AG08395 (cell line): ENCODE measurements at places on chromosomes 2 and 18.

- DNase-seq = no peak
Measured at GRCh38 chr18:51523671-51524070, 326.2 kb upstream of the MEX3C start.

- DNase-seq = no peak
Measured at GRCh38 chr18:78482378-78482777, 497.2 kb upstream of the SALL3 start.

- DNase-seq = peak; percentile 6
Measured at GRCh38 chr2:170255971-170256370, 78.0 kb downstream of the MYO3B start.

DNA sequence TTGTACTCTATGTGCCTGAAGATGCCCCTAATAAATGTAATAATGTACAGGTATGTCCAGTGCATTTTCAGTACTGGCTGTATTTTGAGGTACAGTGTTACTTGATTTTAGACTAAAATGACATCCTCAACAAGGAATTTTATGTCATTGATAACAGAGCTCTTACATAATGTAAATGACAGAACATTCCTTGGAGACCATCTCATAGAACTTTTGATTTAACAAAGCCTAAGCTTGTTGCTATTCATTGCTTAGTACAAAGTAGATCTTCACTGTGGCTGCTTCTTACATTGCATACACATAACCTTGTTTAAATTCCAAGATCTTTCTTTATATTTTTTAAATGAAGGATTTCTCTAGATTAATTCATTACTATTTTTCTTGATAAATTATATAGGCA, 24.1 kb downstream of the DYNC1I2 start:
- DNase-seq = no peak

GRCh38 chr2:201402651-201403562, 45.8 kb upstream of the FLACC1 start:
- DNase-seq = peak; percentile 27

- DNase-seq = no peak
Measured at GRCh38 chr2:232519581-232520438, at the start of gene PRSS56. PRSS56 (plus strand) TSS chr2:232520388; CDS start chr2:232520599, 211 bp downstream.

- DNase-seq = no peak
Measured at GRCh38 chr2:226916669-226917068, 80.8 kb downstream of the RHBDD1 start.

GRCh38 chr2:238396663-238397062, 30.1 kb upstream of the ASB1 start:
- no peak for DNase-seq

GRCh38 chr2:103364177-103364576, 602.3 kb downstream of the TMEM182 start:
- no peak for DNase-seq

GRCh38 chr18:51053814-51054213, 23.8 kb downstream of the SMAD4 start:
- DNase-seq = no peak

DNA sequence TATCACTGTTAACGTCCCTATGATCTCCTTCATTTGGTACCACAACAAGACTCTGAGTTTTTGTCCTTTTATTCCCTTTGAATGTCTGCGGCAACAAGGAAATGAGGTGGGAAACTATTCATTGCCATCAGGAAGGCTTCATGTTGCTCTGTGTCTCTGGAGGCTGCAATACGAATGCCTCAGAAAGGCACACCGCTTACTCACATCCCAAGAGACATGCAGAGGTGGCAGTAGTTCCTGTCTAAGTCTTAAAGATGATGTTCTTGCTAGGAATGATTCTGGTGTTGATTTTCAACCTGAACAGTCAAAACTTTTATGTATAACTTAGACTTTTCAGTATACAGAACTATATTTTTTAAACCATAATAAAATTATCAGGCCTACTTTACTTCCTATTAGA, 24.0 kb downstream of the CNTNAP5 start:
- DNase-seq = no peak

GRCh38 chr18:59954755-59955156, 55.0 kb downstream of the PMAIP1 start:
- peak; percentile 37 for DNase-seq

DNA sequence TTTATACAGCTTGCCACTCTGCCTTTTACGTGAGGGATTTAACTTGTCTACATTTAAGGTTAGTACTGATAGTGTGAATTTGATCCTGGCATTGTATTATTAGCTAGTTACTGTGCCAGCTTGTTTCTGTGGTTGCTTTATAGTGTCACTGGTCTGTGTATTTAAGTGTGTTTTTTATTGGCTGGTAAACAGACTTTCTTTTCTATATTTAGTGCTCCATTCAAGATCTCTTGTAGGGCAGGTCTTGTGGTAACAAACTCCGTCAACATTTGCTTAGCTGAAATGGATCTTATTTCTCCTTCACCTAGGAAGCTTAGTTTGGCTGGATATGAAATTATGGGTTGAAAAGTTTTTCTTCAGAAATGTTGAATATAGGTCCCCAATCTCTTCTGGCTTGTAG, 1971.0 kb upstream of the LRRTM1 start:
- no peak for DNase-seq

DNA sequence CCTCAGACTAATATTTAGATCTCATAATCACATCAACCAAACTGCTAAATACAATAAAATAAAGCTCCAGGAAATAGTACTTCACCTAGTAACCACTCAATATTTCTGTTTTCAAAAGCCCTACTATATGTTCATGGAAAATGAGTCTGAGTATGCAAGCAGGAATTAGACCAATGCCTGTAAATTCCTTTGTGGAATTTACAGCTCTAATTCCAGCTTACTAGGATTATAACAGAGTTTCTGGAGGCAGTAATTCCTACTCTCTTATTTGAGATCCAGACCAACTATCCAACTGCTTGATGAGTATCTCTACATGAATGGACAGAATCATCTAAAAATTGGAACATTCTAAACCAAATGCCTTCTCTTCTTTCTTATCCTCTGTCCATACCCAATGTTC, 11.6 kb downstream of the CDKL4 start:
- DNase-seq = peak; percentile 6

DNA sequence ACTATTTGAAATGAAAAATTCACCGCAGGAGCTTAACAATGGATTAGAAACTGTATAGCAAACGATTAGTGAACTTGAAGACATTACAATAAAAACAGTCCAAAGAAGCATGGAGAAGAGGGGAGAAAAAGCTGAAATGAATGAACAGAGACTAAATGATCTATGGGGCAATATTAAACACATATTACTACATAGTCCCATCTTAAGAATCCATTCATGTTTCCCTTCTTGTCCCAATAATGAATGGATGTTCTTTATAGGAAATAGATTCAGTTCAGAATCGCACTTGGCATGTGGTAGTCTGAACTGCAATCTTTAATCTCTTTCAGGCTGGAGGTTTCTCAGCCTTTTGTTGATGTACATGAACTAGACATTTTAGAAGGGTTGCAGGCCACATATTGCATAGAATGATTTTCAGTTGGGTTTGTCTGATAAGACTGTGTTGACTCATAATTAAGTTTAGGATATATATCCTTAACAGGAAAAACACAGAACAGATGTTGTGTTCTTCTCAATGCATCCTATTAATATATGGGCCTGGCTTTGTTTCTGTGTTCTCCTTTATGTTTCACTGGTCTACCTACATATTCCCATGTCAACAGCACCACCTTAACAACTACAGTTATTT, 27.9 kb downstream of the CCDC88A start:
- DNase-seq = no peak
